ENCODE measurements at places on chromosomes 5 and 9. TPM values are rescaled to one million over a fixed set of nuclear protein-coding genes. Genes with fewer than 3 reads are reported as not detected.

Gene C1QTNF2
- total RNA-seq, result 0.79 TPM

- no peaks in the 10 kb centered on the region for H3K27me3 ChIP-seq
- peaks cover 25% of the 10 kb centered on the region for H3K36me3 ChIP-seq
- H3K27ac ChIP-seq, result no peak overlapping the region
These were observed 89.9 kb downstream of the SYK start for GRCh38 chr9:90891308-90892040.

DNA sequence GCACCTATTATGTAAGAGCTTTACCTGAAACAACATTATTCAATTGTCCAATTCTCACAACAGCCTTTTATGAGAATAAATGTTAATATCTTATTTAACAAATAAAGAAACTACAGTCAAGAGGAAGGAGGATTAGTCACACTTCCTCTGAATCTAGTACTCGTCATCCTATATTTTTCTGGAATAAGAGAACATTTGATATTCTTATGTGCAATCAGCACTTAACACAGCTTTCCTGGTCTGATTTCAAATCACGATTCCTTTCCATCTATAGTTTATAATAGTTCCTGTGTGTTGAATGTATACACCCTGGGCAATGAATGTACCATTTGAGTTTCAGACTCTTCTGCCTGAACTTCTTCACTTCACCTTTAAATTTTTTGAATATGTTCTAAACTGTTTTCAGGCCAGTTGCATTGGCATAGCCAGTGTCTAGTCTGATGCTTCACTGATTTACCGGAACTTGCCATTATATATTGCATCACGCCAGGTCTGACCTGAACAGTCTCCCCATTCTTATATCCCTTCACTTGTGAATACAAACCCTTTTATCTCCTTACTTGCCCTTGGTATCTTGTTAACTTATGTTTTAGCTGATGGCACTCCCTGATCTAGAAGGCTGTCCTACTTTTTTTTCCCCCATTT is 698.3 kb downstream of the MAT2B start:
- H3K27ac ChIP-seq, result no peak overlapping the region
- H3K4me1 ChIP-seq, result no peaks in the 10 kb centered on the region
- no peaks in the 10 kb centered on the region for H3K36me3 ChIP-seq
- no peak for DNase-seq
- H3K27me3 ChIP-seq, result no peaks in the 10 kb centered on the region

DNA sequence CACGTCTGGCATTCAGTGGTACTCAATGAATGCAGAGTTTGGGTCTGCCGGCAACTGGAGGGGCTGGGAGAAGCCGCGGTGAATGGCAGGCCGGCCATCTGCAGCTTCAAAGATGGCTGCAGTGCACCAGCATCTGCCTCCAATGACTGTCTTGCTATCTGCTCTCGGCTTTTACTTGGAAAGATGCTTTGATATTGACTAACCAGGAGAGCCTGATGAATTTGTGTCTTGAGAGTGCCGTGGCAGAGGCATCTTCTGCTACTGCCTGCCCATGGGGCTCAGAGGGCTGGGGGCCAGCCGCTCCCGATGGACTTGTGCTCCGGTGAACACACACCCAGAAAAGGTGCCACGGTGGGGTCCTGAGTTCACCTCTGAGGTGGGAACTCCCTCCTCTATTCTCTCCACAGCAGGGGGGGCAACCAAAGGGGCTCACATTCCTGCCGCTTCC is 164.5 kb downstream of the COL23A1 start:
- no peaks in the 10 kb centered on the region for H3K4me1 ChIP-seq
- no peak for DNase-seq
- no peak overlapping the region for H3K4me3 ChIP-seq
- H3K27ac ChIP-seq, result no peak overlapping the region
- no peaks in the 10 kb centered on the region for H3K36me3 ChIP-seq

GRCh38 chr9:130095872-130096271 is 42.2 kb downstream of the GPR107 start:
- H3K4me1 ChIP-seq, result no peaks in the 10 kb centered on the region
- no peak overlapping the region for H3K4me3 ChIP-seq
- no peak overlapping the region for H3K27ac ChIP-seq
- no peak for DNase-seq

All from transverse colon (tissue), 4 donors.